ENCODE measurements at places on chromosomes 7 and 10.

DNA sequence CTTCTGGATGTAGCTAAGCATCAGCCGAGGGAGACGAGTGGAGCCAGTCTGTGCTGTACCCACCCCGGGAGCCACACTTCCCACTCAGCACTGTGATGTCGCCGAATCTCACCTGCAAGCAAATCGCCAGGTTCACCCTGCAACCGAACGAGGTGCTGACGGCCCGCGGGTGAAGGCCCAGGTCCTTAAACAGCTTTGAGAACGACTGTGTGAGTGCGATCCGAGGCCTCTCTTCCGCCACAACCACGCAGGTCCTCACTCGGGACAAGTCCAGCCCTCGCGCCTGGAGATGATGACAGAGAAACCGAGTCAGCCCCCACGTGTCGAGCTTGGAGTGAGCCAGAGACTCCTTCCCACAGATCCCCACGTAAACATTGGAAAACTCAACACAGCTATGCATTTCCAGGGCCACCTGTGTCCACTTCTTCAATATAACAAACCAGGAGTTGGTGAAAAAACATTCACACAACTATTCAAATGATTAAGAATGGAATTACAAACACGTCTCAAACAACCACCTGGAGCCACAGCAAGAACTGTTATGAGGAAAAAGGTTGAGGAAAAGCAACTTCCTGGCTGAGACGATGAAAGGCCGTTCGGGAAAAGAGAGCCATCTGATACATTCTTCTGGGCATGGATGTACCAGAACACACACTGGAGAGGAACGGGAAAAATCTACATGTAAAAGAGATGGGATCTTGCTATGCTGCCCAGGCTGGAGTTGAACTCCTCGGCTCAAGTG lies 191.8 kb downstream of the ZMYND11 start:
- DNase-seq = no peak

DNA sequence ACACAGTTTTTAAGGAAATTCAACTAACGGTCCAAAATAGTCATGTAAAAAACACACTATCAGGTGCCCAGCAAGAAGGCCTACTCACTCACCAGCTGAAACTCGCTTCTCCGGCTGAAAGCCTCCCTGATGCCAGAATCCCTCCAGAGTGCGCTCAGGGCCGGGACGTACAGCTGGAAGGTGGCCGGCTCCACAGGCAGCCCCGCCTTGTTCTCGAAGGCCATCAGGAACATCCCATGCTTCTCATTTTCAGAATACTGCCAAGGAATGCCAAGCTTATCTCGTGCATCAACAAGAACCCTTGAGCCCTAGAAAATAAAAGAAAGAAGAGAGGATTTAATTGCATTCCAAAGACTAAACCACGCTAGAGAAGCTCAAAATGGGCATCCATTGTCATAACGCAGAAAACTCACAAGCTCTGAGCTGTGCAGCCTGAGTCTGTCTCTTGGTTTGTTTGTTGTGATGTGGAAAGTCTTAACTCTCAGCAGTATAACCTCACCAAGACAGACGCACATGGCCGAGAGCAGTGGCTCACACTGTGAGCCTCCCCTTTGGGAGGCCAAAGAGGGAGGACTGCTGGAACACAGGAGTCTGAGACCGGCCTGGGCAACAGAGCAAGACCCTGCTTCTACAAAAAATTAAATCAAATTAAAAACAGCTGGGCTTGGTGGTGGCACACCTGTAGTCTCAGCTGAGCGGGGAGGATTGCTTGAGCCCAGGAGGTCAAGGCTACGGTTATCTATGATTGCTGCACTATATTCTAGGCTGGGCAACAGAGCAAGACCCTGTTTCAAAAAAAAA lies 49.1 kb downstream of the GNA12 start:
- no peak for DNase-seq

DNA sequence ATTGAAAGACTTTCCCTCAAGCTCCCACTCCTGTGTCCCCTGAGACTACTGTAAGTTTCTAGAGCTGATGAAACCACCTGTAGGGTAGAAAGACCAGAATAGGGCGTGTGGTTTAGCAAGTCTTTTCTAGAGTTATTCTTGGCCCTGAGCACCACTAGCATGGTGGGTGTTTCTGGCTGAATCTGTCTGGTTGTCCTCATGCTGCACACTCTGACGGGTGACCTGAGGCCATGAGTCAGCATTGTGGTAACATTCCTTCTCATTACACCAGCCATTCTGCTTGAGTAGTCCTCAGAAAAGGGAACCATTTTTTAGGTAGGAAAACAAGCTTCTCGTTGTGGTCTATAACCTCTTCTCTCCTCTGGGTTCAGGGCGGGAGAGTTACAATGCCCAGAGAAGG lies 250.3 kb downstream of the SNX13 start:
- no peak for DNase-seq

DNA sequence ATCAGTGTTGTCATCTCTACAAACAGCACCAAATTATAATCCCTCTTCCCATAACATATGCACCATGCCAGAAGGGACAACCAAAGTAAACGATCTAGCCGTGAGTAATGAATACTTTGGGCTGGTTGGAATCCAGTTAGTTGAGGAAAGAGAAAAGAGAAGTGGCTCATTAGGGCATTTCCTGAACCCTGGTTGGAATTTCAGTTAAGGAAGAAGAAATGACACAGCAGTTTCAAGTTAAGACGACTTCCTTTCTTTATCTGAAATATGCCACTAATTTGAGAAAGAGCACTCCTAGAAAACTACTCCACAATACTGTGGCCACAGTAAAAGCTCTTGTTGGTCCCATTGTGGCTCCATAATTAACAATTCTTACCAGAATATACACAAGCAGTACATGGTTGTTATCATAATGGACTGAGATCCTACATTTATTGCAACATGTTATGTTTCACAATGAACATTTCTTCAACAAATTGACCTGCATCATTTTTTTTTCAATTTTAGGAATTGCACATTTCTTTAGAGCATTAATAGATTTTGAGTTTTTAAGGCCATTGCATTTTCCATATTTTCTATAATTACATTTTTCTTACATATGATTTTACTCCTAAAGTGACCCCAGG lies at the start of gene TFEC:
Gene TFEC, minus strand, starts transcription at position 113 of the 626 bp plus-strand sequence. CDS start 46,322 bp downstream, outside the sequence.
- DNase-seq = no peak

DNA sequence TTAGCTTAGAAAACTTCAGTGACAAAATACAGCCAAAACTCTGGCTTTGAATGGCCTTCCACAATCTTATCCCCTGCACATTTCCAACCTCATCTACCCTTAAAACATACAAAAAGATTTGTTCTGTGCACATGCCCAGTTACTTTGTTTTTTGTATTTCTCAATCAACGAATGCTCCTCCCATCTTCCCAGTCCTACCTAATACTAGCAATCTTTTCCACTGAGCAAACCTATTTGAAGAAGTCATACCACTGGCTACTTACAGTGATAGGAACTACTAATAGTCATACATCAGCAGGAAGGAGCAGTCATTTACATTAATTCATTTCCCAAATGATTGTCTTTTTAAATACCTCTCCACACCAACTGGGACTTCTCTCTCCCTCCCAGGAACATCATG lies 2.5 kb downstream of the USP54 start:
- DNase-seq = no peak

- DNase-seq = no peak
These were observed 45.8 kb downstream of the THSD7A start for GRCh38 chr7:11786186-11786585.

GRCh38 chr7:101373812-101374614 lies 11.3 kb downstream of the COL26A1 start:
- no peak for DNase-seq

DNA sequence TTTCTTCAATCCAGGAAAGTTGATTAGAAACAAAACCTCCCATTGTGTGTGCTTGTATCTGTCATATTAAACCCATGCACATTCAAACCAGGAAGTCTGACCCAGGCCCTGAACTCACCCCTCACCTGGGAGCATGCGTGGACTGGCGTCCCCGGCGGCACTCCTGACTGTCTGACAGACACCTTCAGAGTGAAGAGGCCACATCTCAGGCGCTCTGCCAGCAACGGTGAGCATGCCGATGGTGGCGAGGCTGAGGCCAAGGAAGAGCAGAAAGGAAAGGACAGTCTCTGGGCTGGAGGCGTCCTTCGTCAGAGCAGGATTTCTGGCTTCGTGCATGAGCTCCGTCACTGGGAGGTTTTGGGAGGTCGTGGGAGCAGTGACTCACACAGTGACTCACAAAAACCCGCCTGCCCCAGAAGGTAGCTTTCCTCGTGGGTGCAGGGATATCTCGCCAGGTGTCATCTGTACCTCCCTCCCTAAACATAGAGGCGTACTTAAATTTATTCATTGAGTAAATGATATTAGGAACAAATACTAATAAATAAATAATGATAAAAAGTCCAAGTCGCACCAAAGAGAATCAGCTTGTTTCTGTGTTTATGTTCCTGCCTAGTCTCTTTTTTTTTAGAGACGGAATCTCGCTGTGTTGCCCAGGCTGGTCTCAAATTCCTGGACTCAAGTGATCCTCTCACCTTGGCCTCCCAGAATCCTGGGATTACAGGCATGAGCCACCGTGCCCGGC lies 13.5 kb downstream of the IQCE start:
- no peak for DNase-seq

GRCh38 chr7:156051884-156052283 lies 239.6 kb upstream of the SHH start:
- no peak for DNase-seq

DNA sequence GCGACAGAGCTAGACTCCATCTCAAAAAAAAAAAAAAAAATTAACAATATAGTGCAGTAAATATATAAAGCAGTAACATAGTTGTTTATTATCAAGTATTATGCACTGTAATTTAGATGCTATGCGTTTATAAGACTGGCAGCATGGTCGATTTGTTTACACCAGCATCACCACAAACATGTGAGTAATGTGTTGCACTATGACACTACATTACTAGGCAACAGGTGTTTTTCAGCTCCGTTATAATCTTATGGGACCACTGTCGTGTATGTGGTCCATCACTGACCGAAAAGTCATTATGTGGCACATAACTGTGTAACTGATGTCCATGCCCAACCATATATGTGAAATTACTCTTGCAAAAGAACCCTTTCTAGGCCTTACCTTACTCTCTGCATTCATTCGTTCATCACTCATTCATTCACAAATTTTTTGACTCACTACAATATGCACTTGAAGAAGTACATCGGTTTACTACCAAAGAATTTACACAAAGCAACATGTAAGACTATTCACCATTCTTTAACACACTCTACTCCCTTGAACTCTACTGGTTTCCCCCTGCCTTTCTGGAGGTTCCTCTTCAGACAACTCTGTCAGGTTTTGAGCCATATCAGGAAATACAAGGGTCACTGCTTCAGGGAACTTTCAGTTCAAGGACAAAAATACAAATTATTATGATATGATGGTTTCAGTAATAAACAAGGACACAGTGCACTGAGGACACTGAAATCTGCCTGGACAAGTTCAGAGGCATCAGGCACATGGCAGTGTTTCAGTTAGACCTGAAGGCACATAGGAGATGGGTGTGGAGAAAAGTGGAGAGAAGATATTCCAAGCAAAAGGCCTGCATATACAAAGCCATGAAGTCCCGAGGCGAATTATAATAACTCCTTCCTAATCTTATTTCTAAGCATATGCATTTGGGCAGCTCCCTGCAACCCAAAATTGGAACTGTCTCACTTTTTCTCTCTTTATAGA lies 17.4 kb downstream of the ITGB1 start:
- DNase-seq = no peak

DNA sequence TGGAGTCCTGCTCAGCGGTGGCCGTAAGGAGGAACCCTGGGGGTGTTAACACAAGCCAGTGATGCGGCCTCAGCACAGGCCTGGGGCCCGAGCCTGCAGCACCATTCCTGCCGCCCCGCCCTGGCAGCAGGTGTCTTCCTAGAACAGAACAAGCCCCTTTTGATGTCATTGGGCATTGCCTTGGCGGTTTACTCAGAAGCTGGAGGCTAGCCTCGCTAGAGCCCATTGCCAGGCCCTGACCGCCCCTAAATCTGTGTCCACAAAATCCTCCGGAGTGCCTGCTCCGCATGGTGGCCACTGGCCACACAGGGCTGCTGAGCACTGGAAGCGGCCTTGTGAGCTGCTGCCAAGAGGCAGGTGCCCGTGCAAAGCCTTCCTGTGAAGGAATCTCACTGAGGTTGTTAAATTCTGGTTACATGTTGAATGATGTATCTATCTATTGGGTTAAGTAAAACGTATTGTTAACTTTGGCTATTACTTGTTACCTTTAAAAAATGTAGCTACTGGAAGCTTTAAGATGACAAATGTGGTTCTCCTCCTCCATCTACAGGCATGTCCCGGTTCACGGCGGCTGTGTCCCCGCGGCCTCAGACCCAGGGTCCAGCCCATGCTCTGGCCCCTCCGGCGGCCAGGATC lies 1.2 kb upstream of the INPP5A start:
- no peak for DNase-seq

DNA sequence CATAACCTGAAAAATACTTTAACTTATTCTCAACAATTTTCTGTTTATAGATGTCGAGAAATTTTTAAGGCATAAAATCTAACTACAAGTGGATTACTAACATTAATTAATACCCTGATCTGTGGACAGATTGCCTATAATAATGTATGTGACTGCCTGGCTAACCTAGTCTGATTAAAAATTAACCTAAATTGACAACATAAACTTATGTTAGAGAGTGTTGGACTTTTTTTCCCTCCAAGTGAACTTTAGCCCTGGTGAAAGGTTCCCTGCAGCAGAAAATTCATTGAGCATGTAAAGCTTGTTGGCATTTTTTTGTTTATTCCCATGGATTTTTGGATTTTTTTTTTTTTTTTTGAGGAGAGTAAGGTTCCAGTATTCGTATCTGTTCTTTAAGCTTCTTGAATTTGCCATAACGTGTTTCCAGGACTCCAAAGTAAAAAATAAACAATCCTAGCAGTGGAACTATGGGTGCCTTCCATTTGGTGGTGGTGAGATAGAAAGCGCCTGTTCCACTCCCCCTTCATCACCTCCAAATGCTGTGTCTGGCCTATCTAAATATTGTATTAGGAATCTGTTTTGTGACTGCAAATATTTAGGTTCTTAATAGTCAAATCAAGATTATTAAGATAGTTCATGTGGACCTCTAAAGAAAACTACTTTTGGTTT lies 36.1 kb downstream of the NET1 start:
- DNase-seq = no peak

DNA sequence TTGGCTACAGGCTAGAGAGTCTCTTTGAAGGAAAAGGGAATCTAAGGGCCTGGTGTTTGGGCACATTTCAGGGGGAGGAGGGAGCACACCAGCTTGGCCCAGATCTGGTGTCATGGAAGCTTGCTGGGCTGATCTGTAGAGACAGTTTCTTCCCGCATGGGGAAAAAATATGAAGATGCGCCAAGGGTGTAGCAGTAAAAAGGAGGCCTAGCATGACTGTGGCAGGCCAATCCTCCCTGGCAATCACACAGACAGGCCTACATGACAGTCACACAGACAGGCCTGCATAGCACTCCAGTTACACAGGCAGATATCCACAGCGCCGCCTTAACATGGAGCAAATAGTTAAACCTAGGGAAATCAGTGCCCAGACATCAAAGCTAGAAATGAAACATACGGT lies 123.6 kb upstream of the KIF5B start:
- no peak for DNase-seq

- no peak for DNase-seq
These were observed at the start of gene MEOX2 for GRCh38 chr7:15686295-15686956. Gene MEOX2, minus strand, starts transcription at chr7:15686683. Its CDS starts 281 bp downstream, at chr7:15686402.

- DNase-seq = no peak
These were observed 724 bp downstream of the CFAP46 start for GRCh38 chr10:132941640-132942051.

Data from esophagus squamous epithelium (tissue), 5 donors.